Left forelimb (tissue), 1 donor: ENCODE measurements at places on chromosomes 2 and 18.

DNA sequence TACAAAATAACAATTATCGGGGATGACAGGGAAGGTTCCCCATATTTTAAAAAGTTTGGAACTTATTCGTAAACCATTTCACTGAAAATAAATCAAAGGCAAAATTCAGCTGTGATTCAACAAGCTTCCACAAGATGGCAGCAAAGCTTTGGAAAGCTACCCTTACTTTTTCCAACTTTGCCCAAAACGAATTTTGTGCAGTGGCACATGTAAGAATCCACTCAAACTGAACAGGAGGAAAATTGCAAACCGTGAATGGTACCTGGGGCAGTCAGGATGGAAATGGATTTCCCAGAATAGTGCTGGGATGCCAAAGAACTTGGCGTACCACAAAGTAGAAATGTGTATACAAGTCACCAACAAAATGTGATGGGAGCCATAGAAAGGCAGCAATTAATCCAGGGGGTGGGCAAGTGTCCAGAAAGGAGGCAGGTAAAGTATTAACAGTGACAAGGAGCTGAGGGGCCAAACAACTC lies 10.7 kb downstream of the RPL31 start:
- no peak for DNase-seq

- no peak for DNase-seq
These were observed 24.3 kb downstream of the RNF144A start for GRCh38 chr2:6941299-6942046.

DNA sequence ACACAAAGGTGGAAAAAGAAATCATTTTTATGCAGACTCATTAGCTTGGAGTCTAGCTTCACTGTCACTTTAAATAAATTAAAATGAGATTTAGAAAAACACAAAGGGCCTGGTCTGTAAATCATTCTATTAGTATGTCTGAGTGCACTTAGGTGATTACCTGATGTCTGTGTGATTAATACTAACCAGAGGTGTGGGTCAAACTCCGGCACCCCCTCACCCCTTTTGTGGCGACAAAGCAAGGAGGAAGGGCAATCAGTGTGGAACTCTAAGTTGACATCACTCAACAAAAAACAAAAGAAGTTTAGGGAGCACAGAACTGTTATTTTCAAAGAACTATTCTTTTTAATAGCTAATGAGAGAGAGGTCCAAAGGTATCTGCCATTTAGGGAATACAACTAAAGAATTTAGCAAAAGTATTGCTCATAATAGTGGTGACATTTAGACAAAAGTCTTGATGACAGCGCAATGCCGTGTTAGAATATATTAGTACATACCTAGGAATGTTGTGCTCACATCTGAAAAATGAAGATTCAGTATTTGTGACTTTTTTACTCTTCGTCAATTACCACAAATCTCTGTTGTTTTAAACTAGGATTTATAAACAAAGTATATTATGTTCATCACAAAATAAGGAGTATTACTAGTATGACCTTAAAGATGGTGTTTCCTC lies 66.3 kb downstream of the ZEB2 start:
- no peak for DNase-seq

- DNase-seq: no peak
These were observed 40.5 kb downstream of the INO80C start for GRCh38 chr18:35457140-35457704.

- DNase-seq: no peak
These were observed 23.7 kb downstream of the LBH start for GRCh38 chr2:30255026-30255425.

DNA sequence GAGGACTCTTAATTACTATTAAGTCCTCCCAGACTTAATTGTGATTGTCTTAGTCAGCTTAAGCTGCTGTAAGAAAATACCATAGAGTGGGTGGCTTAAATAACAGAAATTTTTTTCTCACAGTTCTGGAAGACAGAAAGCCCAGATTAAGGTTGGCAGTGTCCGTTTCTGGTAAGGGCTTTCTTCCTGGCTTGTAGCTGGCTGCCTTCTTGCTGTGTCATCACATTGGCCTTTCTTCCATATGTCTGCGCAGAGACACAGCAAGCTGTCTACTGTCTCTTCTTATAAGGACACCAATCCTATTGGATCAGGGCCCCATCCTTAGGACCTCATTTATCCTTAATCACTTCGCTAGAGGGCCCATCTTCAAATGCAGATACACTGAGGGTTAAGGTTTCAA lies 38.5 kb downstream of the ASXL3 start:
- no peak for DNase-seq

- DNase-seq: no peak
These were observed 63.8 kb downstream of the RTP5 start for GRCh38 chr2:241933179-241933911.

DNA sequence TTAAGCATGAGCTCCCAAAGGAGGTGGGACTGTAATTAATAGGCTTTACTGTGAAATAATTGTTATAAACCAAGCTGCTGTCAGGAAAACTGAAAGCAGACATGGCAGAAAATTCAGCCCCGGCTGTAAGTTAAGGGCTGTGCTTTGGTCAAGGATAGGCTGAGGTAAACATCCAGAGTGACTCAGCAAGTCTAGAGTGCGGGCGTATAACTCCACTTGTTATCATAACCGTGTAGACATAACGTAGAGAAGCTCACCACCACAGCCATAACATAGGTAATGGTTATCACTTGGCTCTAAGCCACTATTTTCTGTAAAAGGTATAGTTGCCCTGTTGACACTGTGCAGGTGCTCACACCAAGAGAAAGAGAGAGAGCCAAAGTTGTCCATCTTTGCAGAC lies 316.8 kb downstream of the DCDC2C start:
- DNase-seq: no peak

- DNase-seq: no peak
These were observed 177.3 kb upstream of the ARL4C start for GRCh38 chr2:234673961-234674759.

DNA sequence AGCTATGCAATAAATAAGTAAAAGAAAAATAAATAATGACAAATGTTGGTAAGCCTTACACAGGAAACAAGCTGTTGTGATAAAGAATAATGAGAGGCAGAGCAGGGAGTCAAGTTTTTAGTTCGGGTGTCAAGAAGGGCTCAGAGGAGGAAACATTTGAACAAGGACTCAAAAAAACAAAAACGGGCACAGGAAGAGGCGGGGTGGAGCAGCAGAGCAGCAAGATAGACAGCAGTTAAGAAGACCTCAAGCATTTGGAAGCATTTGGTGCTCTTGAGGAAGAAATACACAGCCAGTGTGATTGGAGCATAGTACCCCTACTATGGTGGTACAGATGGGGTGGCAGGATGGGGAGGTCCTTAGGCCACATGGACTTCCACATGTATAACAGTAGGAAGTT lies 2.8 kb downstream of the TMEM169 start:
- DNase-seq: no peak

- DNase-seq: no peak
These were observed 33.0 kb downstream of the MROH2A start for GRCh38 chr2:233811087-233811486.

GRCh38 chr18:25243257-25243656 lies 108.7 kb downstream of the ZNF521 start:
- DNase-seq: no peak

GRCh38 chr2:234981197-234982095 lies 29.6 kb downstream of the SH3BP4 start:
- DNase-seq: no peak

DNA sequence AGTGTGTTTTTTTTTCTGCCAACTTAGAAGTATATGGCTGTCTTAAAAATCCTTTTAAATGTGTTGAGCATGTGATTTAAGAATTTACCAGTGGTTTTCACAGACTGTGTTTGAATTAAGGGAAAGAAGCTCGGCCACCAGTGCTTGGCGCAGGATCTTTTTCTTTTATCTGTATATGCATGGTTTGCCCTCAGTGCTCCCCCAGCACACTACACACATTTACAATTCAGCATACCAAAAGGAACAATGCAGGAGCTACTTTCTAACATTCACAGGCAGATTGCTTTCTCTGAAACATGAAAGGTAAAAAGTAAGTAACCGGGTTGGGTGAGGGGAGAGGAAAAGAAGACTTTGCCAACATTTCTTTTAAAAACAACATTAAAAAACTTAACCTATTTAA lies 3.9 kb downstream of the SALL3 start:
- no peak for DNase-seq

DNA sequence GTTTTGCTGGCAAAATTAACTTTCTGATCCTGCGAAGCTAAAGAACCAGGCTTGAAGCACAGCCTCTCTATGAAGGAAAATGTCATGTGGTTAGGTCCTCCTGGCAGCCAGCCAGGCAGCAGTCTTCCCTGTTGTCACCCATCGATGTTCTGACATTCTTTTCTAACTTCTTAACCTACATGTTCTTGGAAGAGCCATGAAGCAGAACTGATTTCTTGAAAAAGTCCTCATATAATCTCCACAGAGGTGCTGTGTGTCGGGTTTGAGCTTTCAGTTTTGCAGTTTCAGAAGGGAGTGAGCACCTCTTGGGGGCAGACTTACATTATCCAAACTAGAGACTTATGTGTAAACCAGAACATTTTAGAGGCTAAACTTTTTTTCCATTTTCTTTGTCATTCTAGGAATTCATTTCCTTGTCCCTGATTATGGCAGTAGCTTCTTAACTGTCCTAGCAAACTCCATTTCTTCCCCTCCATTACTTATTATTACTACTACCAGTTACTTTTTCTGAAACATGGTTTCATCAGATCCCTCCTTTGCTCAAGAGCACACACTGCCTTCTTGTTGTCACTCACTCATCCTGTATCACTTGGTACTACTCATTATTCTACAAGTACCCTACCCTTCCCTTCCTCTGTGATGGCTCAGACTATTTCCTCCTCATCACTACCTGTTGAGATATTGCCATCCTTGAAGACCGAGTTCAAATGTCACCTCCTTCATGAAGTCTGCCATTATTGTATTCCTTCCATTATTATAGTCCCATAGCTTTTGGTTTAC lies 31.1 kb downstream of the DOK1 start:
- no peak for DNase-seq

GRCh38 chr18:38257661-38258060 lies 692.1 kb upstream of the CELF4 start:
- no peak for DNase-seq

DNA sequence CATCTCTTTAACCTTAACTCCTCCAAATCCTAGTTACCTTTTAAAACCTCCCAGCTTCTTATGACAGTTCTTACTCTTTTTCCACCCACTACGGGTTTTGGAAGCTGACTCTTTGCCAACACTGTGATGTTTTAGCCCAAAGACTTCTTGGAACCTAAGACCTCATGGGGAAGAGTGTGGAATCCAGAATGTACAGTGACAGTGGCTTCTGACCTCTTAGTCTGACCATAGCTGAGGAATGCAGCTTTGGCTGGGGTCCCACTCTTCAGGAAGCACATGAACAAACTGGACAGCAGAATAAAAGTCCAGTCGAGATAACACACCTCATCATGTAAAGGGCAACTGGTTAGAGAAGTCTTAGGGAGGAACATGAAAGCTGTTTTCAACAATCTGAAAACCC lies 161.1 kb upstream of the PKDCC start:
- DNase-seq: no peak

DNA sequence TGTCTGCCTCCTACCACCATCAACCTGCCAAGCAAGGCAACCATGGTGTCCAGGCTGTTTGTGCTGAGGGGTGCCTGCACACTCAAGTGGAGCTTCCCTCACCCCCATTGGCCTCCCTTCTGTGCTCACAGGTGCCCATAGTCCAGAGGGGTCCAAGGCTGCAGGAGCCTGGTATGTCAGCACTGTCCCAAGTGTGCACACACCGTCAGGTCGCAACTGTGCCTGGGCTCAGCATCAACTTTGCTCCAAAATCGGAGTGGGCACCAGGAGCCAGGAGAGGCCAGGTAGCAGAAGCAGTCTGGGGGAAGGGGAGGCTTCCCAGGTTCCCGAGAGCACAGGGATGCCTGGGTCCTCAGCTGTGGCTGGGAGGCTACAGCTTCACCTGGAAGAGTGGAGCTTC lies 1528.2 kb upstream of the SLC39A10 start:
- no peak for DNase-seq

DNA sequence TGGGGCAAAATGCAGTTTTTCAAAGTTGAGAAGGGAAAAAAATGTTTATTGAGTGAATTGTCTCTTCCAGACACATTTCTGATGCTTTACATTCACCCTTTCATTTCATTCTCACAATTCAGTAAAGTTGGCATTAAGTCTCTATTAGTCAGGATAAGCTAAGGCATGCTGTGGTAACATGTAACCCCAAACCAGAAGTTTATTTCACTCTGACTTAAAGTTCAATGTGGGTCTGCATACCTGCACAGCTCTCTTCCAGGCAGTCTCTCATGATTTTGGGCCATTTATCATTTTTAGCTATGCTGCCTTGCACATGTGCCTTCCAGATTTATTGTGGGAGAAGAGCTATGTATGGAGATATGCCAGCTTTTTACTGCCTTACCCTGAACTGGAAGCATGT lies 48.0 kb downstream of the DDX18 start:
- DNase-seq: no peak

DNA sequence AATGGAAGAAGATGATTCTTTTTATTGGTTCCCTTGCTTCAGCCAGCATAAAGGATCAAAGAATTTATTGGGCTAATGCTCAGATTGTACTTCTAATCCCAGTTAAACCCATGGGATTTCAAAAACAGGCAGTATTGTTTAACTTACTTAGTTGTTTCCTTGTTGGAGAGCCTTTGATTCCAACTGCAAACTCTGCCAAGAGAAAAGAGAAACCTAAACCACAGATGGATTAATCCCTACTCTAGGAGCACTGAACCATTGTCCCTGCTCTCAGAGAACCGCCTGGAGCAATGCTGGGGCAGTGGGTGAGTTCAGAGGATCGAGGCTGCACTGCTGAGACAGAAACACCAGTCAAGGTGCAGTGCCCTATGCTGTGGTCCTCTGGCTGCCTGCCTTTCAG lies 44.9 kb upstream of the SIGLEC15 start:
- DNase-seq: no peak

- DNase-seq: no peak
These were observed 30.5 kb upstream of the FOSL2 start for GRCh38 chr2:28361991-28362710.

- no peak for DNase-seq
These were observed 128.0 kb upstream of the SMAD2 start for GRCh38 chr18:48058486-48058885.

DNA sequence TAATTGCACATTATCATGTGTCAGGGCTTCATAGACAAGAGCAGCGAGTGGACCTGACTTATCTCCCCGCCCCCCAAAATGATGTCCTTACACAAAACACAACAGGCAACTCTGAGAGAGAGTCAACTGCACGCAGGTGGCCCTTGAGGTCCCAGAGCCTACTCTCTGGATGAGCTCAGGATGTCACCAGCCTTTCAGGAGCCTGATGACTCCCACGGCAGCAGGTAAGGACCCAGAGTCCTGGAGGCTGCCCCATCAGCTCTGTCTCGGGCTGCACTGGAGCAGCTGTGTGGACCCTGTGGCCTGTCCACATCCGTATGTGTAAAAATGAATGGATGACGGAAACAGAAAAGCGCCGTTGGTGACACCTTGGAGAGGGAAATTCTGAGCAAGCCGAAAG lies 130.9 kb downstream of the HDAC4 start:
- peak; percentile 57 for DNase-seq

- no peak for DNase-seq
These were observed 948.3 kb downstream of the CNTNAP5 start for GRCh38 chr2:124973396-124973795.

DNA sequence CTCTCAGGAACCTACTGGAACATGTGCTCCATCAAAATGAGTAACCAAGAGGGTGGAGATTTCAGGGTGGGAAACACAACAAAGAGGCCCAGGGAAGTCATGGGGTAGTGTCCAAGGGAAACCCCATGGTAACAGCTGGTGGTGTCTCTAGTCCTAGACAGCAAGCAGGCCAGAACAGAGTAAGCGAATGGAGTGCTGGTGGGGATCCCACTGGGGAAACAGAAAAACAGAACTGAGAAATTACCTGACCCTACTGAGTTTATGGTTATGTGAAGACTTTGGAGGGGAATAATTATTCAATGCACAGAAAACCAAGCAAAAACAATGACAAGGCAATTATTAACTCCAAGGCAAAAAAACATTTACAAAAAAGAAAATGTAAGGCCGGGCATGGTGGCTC lies 16.9 kb downstream of the ERCC3 start:
- DNase-seq: no peak
